ENCODE measurements at places on chromosomes 2 and 18. TPM values are rescaled to one million over a fixed set of nuclear protein-coding genes. Genes with fewer than 3 reads are reported as not detected.

The RAB27B gene
- total RNA-seq: 0.08 TPM

The NFU1 gene
- 53.0 TPM for total RNA-seq

The NT5DC4 gene
- total RNA-seq: not detected

The SNORC gene
- 1.9 TPM for total RNA-seq

The LRATD1 gene
- total RNA-seq: 8.3 TPM

DNA sequence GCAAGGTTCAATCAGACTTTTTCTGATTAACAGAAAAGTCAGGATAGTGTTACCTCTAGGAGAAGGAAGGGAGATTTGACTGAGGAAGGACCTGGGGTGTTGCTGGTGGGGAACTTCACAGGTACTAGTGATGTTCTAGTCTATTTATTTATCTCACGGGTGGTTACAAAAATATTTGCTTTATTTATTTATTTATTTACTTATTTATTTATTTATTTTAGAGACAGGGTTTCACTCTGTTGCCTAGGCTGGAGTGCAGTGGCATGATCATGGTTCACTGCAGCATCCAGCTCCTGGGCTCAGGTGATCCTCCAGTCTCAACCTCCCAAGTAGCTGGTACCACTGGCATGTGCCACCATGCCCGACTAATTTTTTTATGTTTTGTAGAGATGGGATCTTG lies 105.4 kb downstream of the MCFD2 start:
- DNase-seq: no peak

DNA sequence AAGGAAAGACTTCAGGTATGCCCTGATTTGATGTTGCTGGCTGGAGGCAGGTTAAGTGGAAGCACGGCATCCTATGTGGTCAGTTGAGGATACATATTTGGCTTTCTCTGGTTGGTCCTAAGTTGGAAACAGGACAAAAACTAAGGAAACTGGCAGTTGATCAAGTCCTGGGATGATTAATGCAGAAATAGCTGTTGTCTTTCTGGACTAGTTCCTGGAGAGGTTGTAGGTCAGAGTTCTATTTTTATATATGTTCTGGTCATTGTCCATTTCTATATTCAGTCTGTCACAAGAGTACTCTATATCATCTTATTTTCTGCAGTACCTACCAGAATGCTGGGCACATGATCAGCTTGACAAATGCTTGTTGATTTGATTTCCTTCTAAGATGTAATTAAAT lies 4.0 kb upstream of the SLC35F5 start:
- no peak for DNase-seq

GRCh38 chr2:60306267-60306861 lies 247.1 kb downstream of the BCL11A start:
- no peak for DNase-seq

DNA sequence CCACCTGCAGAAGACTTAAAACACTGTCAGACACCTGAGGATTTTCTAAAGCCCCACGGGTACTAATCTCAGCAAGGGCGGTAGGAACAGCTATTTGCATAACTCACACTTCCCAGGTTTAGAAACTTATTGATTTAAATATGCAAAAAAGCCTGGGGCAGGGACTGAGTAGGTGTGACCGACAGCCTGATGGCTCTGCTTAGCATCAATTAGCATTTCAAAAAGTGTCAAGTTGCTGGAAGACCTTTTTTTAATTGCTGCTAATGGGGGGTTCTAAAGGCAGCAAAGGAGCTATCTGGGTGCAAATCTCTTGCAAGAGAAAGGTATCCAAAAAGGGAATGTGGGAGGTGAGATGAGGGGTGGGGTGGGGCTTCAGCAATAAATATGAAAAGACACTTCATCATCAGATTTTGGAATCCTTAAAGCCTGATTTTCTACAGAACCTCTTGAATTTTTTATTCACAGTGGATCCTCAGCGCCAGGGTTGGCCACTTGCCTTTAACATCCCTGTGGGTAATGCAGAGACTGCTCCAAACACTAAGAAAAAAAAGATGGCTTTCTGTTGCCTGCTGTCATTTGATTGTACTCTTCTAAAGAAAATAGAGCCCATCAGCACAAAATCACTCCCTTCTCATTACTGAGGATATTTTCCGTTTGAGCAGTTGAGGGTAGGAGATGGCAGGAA lies 121.1 kb upstream of the RMP24 start:
- no peak for DNase-seq

- no peak for DNase-seq
These were observed 1.1 kb upstream of the NEDD4L start for GRCh38 chr18:58042826-58043490.

GRCh38 chr18:76518860-76519538 lies 24.0 kb upstream of the ZNF516 start:
- DNase-seq: no peak
